ENCODE measurements at places on chromosomes 5 and 9.

- DNase-seq: no peak
These were observed 138.9 kb upstream of the RUSC2 start for GRCh38 chr9:35350827-35351549.

- no peak for DNase-seq
These were observed 1331.0 kb upstream of the CDH9 start for GRCh38 chr5:28369418-28369817.

- DNase-seq: no peak
These were observed 81.1 kb downstream of the AOPEP start for GRCh38 chr9:94807556-94807955.

DNA sequence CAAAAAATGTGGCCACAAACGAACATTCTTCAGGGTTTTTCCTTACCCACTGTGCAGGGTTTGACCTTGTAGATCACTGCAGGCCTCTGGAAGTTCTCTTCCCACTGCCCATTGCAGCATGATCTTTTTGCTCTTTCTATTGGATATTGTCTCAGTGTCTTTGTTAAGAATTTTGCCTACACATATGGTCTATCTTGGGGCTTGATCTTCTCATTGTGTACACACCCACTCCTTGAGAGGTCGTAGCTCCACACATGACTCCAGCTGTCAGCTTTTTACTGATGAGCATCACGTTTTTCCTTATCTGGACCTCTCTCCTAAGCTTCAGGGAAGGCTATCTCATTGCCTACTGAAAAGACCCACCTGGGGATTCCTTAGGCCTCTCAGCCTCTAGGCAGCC is 3.0 kb upstream of the GLRX start:
- no peak for DNase-seq

- DNase-seq: no peak
These were observed 602.2 kb downstream of the BNC2 start for GRCh38 chr9:16268067-16268881.

GRCh38 chr5:100827481-100827889 is 75.6 kb downstream of the ST8SIA4 start:
- no peak for DNase-seq

DNA sequence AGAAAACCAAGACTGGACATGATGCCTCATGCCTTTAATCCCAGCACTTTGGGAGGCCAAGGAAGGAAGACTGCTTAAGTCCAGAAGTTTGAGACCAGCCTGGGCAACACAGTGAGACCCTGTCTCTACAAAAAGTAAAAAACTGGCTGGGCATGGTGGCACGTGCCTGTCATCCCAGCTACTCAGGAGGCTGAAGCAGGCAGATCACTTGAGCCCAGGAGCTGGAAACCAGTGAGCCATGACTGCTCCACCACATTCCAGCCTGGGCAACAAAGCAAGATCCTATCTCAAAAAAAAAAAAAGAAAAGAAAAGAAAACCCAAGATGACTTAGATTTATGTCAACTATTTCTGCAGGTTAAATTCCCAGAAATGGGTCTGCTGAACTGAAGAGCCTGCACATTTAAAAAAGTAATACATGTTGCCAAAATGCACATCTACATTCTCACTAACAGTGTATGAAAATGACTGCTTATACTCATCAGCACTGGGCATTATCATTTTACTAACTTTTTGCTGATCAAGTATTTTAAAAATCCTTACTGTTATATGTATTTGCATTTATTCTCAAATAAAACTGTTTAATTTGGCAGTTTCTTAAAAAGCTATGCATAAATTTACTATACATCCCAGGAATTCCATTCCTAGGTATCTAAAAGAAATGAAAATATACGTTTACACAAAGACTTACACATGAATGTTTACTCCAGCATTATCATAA is 14.3 kb downstream of the ERMP1 start:
- no peak for DNase-seq

- peak; percentile 45 for DNase-seq
These were observed 141.0 kb downstream of the CARTPT start for GRCh38 chr5:71860048-71860447.

DNA sequence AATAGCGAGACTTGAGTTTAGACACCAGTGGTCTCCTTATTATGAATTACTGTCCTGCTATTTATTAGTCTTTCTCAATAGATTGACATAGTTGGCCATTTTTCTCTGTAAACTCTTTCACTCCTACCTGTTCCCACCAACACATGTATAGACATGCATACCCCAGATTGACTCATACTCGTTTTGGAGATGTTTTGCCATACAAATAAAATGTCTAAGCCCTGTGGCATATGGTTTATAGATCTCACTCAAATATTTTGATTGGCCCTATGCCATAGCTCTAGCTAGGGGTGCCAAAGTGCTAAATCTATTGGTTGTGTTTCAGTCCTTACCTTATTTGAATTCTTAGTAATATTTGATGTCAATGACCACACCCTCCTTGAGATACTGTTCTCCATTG is 42.3 kb downstream of the CAMK4 start:
- no peak for DNase-seq

DNA sequence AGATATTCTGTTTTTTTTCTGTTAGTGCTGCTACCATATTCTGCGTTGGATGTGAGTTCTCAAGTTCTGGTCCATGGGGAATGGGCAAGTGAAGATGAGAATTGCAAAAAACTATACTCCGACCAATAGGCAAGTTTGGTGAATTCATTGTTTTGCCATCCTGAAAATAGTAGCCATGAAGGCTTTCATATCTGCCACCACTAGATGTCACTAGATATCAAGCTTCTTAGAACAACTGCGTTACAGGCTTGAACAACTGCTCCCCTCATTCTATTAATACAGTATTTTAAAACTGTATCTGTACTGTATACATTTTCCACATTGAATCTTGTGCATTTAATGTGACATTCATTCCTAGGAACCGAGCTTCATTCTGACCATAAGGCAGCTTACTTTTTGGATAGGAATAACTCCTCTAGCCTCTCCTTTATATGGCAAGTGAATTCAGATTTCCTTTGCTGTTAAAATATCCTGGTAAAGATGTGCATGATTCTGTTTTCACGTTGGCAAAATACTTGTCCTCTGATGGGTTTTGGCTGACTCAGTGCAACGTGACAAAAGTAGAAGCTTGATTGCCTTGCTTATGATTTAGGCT is 163.6 kb downstream of the SREK1 start:
- peak; percentile 47 for DNase-seq

DNA sequence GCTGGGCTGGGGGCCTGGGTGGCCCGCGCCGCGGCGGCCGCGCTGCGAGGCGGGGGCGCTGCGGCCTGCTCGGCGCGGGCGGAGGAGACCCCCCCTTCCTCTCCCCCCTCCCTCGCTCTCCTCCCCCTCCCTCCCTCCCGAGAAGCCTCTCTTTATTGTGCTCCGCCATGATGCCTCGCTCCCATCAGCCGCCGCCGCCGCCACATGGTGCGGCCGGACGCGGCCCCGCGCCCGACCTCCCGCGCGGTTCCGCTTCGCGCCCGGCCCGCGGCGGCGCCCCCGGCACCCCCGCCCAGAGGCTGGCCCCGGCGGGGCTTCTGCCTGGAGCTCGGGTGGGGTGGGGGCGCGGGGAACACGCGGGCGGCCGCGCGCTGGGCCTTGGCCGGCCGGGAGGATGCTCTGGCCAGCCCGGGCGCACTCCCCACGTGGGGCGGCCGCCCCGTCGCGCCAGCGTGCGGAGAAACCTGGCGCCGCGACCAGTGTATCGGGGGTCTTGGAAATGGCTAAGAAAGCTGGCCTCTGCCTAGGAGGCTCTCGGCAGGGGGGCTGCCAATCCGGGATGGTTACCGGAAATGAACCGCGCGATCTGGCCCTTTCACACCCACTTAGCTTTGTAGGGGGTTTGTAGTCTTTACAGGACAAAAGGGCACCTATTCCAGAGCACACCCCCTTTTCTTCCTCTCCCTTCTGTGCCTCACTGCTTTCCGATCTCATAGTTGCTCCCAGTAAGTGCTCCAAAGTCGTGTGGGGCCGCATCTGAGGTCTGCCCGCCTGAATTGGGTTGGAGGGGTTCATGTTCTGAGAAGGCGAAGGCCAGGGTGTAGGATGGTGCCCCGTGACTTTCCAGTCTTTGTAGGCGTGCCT is 1.0 kb downstream of the SET start:
- peak; percentile 92 for DNase-seq

GRCh38 chr9:129509533-129509928 is 111.4 kb downstream of the C9orf50 start:
- DNase-seq: no peak

- DNase-seq: no peak
These were observed 1139.1 kb upstream of the SEMA6A start for GRCh38 chr5:117713585-117714198.

- peak; percentile 85 for DNase-seq
These were observed 91.7 kb upstream of the SHB start for GRCh38 chr9:38160613-38161215.

- DNase-seq: no peak
These were observed 108.8 kb downstream of the NIPBL start for GRCh38 chr5:36985387-36985786.

- DNase-seq: no peak
These were observed 96.5 kb downstream of the PBX3 start for GRCh38 chr9:125843646-125844045.

GRCh38 chr9:81397481-81398381 is 291.6 kb downstream of the TLE1 start:
- DNase-seq: no peak

GRCh38 chr5:167653645-167654106 is 637.8 kb upstream of the WWC1 start:
- no peak for DNase-seq

GRCh38 chr9:34591917-34592866 is 2.7 kb upstream of the CNTFR start:
- peak; percentile 67 for DNase-seq

GRCh38 chr5:39132792-39133191 is 58.6 kb upstream of the RICTOR start:
- DNase-seq: no peak

- DNase-seq: no peak
These were observed 740.1 kb upstream of the FAM174A start for GRCh38 chr5:99795031-99795430.

DNA sequence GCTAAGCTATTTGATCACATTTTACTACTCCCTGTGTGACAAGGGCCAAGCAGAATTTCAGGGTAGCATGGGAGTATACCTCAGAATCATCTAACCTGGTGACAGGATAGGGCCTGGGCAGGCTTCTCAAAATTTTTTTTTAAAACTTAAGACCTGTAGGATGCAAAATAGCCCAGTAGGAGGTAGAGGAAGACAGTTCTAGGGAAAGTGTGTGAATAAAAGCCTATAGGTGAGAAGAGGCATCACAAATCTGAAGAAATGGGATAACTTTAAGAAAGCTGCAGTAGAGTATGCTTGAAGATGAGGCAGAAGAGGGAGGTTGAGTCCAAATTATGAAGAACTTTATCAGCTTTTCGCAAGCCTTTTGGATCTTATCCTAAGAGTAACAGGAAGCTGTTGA is 32.3 kb downstream of the CNTRL start:
- DNase-seq: peak; percentile 15

DNA sequence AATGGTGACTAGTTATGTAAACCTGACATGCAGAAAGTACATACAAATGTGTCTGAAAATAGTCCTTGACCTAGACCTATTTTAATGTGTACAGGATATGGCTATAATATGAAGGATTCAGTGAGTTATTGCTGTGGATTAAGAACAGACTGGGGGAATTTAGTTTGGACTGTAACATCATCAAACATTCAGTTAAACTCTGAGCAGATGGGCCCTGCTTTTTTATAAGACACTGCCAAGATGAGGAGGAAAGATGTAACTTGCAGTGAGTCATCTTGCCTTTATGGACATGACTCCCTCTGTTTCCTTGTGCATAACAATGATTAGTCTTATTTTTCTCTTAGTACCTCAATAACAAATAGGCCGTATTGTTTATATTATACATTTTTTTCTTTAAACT is 12.2 kb downstream of the PPP3R2 start:
- DNase-seq: no peak

GRCh38 chr5:21709770-21710169 is 1143.4 kb downstream of the CDH12 start:
- DNase-seq: no peak

- peak; percentile 10 for DNase-seq
These were observed 430.4 kb downstream of the CAAP1 start for GRCh38 chr9:26462213-26462612.

GRCh38 chr5:148941810-148942209 is 115.4 kb downstream of the ADRB2 start:
- DNase-seq: peak; percentile 22

DNA sequence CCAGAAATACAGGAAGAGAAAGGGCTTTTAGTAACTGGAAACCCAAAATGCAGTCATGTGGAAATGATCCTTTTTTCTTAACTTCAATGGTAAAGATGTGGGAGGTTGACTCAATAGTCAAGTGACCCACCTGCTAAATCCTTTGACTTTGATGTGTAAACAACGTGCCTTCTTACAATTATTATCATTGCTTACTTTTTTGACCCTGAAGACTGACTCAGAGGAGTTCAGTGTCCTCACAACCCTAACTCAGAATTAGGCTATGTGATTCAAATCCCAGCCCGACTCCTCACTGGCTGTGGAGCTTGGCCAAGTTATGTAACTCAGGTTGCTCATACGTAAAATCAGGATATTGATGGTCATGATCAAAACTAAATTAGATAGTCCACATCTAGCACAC is 27.9 kb downstream of the ANXA1 start:
- no peak for DNase-seq

DNA sequence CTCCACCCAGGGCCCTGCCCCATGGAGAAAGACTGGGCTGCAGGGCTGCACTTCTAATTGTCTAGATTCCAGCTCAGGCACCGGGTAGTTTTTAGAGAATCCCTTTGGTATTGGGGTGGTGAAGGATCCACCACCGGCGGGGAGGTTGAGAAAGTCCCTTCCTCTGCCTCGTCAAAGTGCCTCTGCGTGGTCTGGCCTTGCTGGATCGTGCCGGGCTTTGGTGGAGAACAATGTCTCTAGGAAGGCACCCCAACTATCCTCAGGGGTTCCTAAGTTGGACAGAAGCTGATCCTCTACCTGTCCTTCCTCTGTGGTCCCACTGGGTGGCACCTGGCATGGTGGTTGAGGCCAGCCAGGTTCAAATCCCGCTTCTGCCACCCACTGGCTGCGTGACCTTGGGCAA is 7.3 kb upstream of the AMBP start:
- no peak for DNase-seq

DNA sequence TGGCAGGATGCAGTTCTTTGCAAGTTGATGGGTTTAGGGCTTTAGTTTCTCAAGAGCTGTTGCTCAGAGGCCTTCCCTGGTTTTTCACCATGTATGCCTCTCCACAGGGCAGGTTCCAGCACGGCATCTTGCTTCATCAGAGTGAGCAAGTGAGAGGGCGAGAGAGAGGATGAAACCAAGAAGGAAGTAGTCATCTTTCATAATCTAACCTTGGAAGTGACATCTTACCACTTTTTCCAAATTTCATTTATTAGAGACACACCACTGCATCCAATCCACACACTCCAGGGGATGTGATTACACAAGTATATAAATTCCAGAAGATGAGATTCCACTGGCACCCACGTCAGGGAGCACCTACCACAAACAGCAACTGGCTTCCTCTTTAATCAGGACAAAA is 294.4 kb downstream of the MARCHF11 start:
- DNase-seq: no peak

DNA sequence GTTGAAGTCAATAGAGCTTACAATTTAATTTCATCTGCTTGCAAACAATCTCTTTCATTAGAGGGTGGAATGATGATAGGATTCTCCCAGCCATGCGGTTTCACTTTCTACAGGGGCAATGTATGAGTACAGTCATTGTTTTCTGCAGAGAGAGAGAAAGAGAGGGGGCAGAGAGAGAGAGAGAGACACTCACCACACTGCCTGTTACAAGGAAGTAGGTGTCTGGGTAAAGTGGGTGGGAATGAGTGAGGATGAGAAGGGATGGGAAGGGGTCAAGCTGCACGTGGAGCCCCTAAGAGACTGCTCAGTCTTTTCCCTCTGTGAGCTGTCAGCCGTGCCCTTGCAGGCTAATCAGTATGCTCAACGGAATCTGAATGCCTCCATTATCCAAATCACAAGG is 454.3 kb downstream of the KDM4C start:
- DNase-seq: no peak

GRCh38 chr9:3629495-3629894 is 103.7 kb upstream of the RFX3 start:
- DNase-seq: no peak

All from H7 (cell line).